ENCODE measurements at places on chromosomes 6 and 20.
A peak's percentile ranks its signal among the peaks of the same experiment; 100 is the strongest.

DNA sequence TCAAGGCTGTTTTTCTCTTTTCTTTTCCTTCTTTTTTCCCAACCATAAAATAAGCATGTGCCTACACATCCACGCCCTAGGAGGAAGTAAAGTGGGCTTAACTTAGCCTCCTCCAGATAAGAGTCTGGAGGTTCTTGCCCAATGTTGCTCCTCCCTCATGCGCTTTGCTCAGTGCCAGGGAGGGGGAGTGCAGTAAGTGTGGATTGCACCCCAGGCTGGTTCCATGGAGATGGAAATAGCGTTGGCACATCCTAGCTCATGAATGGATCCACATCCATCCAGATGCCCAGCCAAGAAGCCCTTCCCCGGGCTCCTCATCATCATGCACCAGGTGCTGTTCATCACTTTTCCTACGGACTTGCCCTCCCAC is 58.2 kb downstream of the NEDD9 start:
- DNase-seq: no peak

- no peak for DNase-seq
These were observed 145.3 kb upstream of the TENT5A start for GRCh38 chr6:81897793-81898192.

GRCh38 chr6:14466278-14466677 is 348.7 kb downstream of the CD83 start:
- no peak for DNase-seq

DNA sequence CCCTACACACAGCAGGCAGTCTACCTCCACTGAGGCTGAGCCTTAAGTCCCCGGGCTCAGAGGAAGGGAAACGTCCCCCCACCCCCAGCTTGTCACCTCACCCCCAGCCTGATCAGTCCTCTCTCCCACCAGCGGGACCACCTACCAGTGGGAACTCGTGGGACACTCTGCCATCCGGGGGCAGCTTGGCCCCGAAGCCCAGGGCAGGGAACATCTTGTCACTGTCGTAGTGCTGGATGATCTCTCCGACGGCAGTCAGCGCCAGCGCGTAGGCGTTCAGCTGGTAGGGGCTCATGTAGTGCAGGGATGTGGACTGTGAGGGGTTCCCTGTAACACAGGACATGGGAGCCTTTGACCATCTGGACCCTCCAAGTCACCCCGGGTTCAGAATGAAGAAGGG is 48.6 kb downstream of the RAB44 start:
- DNase-seq: no peak

DNA sequence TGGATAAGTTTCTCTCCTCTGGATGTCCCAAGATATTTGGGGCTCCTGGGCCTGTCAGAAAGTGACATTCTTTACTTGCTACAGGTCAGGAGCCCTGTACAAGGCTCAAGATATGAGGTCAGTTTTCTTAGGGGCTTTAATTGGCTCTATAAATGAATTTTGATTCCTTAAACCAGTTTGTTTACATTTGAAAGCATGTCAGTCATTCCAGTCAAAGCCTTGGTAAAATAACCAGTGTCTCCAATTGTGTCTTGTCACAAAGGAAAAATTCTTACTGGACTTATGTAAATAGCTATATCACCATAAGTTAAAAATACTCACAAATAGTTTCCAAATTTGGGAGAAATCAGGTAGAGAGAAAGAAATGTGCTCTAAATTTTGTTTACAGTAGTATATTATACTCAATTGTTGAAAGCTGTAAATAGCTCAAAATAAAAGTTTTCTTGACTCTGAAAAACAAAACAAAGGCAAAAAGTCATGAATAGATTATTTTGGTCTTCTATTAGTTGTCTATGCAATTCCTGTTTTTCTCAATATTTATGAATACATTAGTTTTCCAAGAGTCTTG is 22.9 kb downstream of the RNF182 start:
- no peak for DNase-seq

DNA sequence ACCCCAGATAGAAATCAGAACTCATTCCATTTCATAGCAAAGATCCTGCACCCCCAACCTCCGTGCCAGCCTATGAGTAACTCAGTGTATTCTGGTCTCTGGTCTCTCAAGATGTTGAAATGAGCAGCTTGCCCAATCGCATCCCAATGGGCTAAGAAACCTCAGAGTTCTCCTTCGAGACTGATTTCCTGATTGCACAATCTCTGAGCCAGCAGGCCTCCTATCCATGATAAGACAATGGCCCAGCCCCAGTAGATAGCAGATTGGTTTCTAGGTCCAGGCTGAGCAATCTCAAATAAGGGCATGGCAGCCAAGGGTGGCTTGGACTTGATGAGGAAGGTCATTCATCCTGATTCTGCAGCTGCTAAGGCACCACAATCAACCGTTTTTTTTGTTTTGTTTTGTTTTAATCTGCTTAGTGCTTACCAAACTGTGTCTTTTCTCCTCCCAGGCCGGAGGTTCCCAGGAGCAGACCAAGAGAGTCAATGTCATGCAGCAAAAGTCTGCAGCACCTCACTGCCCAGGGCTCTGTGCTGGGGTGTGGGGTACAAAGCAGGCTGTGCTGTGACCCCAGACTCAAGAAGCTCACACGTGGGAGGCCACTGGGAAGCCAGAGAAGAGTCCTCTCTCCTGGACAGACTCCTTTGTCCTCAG is 125.1 kb upstream of the NXT1 start:
- no peak for DNase-seq

DNA sequence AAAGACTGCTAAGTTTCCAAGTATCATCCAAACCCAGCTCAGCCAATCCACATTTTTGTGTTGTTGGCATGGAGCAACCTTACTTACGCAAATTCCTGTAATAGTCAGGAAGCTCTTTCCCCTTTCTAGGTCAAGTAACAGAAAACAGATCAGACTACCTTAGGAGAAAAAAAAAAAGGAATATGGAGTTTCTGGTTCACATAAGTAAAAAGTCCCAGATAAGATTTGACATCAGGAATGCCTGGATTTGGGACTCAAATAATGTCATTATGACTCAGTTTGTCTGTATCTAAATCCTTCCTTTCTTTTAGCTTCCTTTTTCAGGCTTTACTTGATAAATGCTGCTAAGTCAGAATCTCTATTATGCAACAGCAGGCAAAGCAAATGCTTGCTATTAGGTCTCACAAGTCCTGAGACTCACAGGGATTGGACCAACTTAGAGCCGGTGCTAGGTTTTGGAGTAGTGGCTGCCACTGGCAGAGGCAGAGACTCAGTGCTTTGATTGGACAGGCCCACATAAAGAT is 44.5 kb downstream of the NCOA7 start:
- no peak for DNase-seq

DNA sequence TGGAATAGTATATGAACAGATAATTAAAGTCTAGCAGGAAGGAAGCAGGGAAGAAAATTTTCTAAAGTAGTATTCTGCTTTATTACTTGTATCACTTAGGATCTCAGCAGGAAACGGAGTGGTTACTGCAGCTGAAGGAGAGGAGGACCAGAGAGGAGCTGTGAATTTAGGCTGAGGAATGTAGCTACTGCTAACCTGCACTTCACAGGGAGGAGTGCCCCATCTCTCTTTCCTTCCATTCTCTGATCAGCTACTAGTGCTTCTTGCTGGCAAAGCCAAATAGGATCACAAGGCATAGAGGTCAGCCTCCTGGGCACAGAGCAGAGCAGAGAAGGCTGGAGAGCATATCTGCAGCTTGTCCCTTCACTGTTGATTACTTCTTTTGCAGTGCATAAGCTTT is 205.3 kb upstream of the ASCC3 start:
- DNase-seq: no peak

DNA sequence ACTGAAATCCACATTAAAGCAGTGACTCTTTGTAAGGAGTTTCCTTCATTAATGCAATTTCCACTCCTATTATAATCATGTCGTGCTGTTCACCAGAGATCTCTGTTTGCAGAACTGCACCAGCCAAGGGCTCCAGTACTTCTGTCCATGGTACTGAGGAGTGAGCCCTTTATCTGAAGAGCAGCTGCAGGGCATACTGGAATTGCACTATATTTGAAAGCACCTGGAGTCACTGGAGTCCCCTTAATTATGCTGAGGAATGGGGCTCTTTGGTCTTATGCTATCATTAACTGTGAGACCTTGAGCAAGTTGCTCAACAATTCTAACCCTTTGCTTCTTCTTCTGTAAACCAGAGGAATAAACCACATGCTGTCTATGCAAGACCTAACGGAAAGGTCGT is 61.7 kb upstream of the NUP153 start:
- no peak for DNase-seq

DNA sequence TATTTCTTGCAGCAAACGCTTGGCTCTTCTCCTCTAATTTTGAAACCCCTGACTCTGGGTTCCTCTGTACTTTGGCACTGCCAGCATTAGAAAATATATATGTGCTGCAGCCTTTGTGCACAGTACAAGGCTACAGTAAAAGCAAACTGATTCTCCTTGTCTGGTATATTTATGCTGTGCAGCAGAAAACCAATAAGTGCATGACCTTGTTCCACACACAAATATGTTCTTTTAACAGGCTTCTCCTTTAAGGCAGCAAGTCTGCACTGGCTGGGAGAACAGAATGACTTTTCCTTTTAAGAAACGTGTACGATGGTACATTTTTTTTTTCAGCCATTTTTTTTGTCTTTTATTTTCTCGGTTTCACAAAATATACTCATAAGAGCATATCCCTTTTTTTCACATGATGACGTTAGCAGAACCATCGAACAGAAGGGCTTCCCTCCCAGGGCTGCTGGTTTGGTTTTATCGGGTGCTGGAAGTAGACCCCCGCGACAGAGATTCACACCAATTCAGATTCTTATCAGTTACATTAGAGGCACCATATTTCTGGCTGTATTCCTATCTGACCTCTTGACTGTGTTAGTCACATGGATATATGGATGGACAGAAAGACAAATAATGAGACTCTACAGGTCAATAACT is 129.9 kb upstream of the ARID1B start:
- no peak for DNase-seq

- DNase-seq: no peak
These were observed 65.5 kb downstream of the GRM4 start for GRCh38 chr6:34080357-34080756.

GRCh38 chr6:4647414-4648365 is 128.5 kb upstream of the CDYL start:
- peak; percentile 13 for DNase-seq

DNA sequence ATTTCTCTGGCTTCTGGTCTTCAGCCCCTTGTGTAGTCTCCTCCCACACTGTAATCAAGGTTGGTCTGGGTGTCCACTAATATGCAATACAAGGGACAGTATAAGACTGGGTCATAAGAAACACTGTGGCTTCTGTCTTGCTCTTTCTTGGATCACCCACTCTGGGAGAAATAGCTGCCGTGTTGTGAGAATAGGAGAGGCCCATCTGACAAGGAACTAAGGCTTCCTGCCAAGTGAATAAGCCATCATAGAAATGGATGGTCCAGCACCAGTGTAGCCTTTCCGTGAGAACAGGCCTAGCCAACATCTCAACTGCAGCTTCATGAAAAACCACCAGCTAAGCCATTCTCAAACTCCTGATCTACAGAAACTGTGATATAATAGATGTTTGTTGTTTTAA is 23.3 kb downstream of the BAG2 start:
- DNase-seq: no peak

GRCh38 chr6:163001330-163001729 is 273.6 kb downstream of the PACRG start:
- no peak for DNase-seq

DNA sequence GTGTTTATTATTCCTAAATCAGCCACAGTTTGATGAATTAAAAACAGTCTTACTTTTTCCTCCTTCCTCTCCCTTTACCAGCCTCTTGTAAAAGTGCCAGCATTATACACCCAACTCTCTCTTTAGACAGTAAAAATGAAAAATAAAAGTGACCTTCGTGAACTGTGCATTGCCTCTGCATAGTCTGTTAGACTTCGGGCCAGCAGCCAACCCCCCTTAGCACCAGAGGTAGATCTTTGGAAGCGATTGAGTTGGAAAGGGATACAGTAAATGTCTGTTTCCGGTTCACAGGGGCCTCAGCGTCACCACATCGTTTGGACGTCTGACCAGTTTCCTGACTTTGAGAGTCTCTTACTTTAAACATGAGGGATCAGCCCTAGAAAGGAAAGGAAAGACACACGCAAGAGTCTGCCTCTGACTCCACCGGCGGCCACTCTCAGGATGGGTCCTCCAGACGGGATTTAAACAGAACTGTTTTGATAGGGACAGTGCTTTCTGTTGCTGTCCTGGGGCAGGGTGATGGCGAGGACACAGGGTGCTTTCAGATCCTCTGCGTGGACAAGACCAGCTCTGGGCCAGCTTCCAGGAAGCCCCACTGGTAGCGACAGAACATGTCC is 206.6 kb upstream of the PREP start:
- DNase-seq: no peak

GRCh38 chr6:166693880-166694279 is 66.8 kb upstream of the RPS6KA2 start:
- no peak for DNase-seq

DNA sequence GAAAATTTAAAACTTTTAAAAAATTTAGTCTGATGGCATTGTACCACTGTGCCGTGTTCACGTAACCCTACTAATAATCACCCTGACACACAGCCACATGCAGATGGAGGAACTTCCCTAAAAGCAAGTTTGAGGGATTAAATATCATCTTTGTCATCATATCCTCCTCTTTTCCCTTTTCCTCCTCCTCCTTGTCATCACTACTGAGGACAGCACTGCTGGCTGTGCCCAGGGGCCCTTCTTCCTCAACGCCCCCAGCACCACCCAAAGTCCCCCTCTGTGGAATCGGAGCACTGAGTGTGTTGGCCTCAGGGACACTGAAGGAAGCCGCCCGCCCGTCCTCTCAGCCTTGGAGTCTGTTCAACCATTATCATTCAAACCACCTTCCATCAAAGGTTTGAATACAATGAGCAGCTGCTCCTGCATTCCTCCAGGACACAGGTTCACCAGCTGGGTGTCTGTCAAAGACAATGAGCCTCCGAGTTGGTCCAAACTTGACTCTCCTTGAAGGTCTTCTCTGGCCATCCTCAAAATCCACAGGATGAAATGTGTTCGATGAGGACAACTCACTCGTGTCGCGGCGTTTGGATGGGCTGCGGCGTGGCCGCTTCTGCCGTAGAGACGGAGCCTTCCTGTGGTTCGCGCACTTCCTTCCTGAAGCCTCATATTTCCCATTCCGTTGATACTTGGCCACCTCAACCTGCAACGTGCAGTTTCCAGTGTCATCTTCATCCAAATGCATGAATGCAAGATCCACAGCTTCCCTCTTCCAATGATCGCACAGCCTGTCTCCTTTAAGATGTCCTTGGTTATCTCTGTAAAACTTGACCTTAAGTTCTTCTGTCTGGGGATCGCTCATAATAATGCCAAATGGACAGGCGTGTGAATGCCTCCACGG is 23.3 kb downstream of the NQO2 start:
- no peak for DNase-seq

All from NCI-H345 (cell line).